Gastroesophageal sphincter (tissue), 4 donors: ENCODE measurements at places on chromosomes 1 and 21. TPM values are rescaled to one million over a fixed set of nuclear protein-coding genes. Genes with fewer than 3 reads are reported as not detected.

DNA sequence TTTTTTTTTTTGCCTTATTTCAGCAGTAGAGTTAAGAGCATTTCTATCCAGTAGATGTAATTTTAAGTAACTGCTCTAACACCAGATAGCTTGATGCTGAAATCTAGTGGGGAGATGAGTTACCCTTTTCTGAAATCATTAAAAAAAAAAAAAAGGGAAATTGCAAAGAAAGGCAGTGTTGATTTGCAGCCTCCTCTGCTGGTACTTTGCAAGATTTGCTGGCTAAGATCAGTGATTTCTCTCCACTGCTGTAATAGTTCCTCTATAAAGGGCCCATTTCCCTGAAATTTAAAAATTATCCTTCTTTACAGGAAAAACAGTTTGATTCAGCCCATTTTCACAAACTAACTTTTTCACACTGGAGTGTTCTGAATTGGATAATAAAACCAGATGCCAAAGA is 120.6 kb downstream of the PTBP2 start:
- ATAC-seq, result no peak

PROK1 gene
- total RNA-seq, result not detected

CHI3L2 gene
- total RNA-seq, result 4.7 TPM

- no peak for ATAC-seq
Observed at GRCh38 chr1:207923561-207923960, 12.6 kb upstream of the CD34 start.

FAM167B gene
- 1.7 TPM for total RNA-seq

BTF3L4 gene
- 47.8 TPM for total RNA-seq

- ATAC-seq, result no peak
Observed at GRCh38 chr1:42211224-42211623, 46.7 kb upstream of the GUCA2A start.

RRP15 gene
- total RNA-seq, result 10.0 TPM

GRCh38 chr21:15645830-15646229 is 84.0 kb upstream of the USP25 start:
- ATAC-seq, result no peak

- no peak for ATAC-seq
Observed at GRCh38 chr1:99535470-99536164, 110.3 kb upstream of the PALMD start.

GRCh38 chr1:2230781-2231531 is 2.8 kb downstream of the SKI start:
- no peak for ATAC-seq

AIM2 gene
- total RNA-seq, result 0.19 TPM

DNA sequence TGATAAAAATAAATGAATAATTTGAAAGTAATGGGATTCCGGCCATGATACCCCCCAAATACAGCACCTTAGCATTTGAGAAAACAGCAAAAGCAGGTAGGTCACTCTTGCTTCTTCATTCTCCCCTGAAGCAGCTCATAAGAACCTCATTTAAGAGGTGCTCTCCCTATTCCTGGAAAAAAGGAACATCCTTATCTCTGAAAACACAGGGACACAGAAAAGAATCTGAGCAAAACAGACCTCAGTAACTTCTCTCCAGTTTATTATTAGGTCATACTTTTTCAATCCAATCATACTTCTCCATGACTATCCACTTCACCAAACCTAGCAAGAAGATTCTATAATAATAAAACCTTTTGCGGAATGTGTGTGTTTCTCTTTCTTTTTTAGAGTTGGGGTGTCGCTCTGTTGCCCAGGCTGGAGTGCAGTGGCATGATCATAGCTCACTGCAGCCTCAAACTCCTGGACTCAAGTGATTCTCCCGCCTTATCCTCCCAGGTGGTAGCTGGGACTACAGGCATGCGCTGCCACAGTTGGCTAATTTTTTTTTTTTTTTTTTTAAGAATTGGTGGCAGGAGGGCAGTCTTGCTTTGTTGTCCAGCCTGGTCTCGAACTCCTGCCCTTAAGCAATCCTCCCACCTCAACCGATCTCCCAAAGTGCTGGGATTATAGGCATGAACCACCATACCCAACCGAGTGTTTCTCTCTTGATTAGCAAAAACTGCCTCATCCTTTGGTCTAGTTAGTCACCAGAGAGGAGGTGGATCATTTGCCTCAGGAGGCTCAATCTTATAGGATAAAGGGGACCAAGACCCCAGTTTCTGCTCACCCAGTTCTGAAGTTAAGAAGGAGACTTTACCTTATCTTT is 10.6 kb upstream of the TRIM33 start:
- no peak for ATAC-seq

- peak; percentile 57 for ATAC-seq
Observed at GRCh38 chr1:10308001-10308400, 90.9 kb upstream of the PGD start.

GRCh38 chr1:65230731-65231481 is 78.4 kb upstream of the DNAJC6 start:
- ATAC-seq, result no peak

DNA sequence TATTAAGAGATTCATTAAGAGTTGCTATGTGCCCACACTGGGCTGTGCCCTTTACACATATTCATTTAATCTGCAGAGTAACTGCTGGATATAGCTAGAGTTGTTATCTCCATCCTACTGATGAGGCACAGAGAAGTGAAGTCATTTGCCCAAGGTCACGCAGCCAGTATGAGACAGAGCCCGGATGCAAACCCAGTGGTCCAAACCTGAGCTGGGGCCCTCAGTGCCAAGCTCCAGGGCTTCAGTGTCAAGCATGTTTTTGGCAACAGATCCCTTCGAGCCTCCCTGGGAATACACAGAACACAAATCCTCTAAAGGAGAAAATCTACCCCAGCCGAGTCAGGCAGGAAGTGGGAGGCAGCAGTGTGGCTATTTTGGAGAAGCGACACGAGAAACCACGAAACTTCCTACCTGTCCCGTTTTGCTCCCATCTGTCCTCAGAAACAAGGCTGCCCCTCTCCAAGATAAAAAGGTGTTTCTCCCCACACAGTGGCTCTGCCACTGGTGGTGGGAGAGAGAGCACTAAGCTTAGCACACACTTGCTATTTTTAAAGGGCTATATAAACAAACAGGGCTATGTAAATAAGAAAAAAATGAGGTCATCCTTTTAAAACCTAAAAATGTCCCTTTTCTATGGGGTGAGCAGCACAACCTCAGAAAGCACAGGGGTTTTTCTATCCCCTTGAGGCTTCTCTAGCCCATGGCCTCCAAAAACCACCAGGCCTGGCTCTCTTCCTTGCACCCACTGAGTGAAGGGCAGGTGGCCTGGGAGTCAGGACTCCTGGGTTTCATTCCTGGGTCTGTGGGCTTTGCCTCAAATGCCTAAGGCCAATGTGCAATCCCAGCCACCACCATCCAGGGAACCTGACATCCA is 138.6 kb upstream of the EDN2 start:
- ATAC-seq, result no peak

ESPN gene
- total RNA-seq, result 0.92 TPM

DNA sequence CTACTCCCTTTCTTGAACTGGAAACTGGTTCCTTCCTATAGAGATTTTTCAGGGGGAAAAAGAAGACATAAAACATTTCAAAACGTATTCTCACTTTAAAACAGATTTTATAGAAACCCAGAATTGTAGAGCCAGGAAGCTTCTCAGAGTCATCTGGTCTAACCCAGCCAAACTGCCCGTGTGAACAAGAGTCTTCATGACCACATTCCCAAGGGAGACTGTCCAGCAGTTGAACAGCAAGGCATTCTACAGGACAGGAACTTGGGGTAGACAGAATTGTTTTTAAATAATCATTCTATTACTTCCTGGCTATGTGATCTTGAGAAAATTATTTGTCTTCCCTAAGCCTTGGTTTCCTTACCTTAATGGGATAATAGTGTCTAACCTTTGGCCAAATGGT is 163.5 kb upstream of the IVNS1ABP start:
- ATAC-seq, result no peak
